ENCODE measurements at places on chromosomes 5 and 9.

- no peak for DNase-seq
Measured at GRCh38 chr5:114418176-114419066, 56.6 kb downstream of the KCNN2 start.

DNA sequence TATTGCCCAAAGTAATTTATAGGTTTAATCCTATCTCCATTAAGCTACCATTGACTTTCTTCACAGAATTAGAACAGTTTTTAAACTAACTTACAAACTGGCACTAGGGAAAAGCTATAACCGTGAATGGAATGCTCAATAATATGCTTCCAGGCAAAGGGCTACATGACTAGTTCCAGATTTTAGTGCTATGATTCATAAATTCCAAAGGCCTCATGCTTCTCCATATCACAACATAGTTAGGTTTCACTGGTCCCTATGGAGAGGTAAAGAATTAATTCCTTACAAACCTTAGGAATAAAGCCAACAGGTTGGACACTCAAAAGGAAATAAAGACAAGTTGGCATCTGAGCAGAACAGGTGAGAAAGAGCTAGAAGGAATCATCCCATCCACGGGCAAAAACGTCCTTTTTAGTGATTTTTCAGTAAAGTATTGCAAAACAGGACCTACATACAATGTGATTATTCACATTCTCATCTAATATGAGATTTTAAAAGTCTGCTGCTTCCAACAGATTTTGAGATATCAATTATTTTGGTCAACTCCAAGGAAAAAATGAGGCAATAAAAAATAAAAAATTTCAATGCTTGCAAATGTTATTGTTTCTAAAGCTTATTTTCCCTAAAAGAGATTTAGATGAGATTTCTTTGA lies 97.0 kb upstream of the TARS1 start:
- no peak for DNase-seq

- no peak for DNase-seq
Measured at GRCh38 chr5:95935553-95936100, 26.0 kb downstream of the ELL2 start.

GRCh38 chr9:114906922-114907571 lies 23.3 kb downstream of the TNFSF8 start:
- DNase-seq = no peak

DNA sequence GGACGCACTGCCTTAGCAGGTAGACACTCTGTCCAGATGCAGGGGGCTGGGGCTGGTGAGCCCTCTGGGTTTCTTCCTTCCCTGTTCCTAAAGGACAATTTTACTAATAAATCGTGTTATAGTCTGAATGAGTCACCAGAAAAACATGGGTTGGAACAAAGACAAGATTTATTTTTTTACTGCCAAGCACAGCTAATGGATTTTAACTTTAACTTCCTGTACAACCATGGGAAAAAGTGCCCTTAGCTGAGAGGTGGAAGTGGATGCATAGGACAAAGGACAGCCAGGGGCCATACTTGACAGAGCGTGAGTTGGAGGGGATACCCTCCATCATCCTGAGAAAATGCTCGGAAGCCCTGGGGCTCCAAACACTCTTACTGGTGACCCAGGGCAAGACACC lies 300.7 kb downstream of the MSX2 start:
- no peak for DNase-seq

- no peak for DNase-seq
Measured at GRCh38 chr9:127940593-127940992, 2.9 kb upstream of the DPM2 start.
